ENCODE measurements at places on chromosomes 12 and 14.

- no peak for DNase-seq
Observed at GRCh38 chr12:83197483-83197914, 510.8 kb downstream of the TMTC2 start.

- DNase-seq: no peak
Observed at GRCh38 chr12:39365364-39366001, 77.4 kb downstream of the KIF21A start.

- DNase-seq: no peak
Observed at GRCh38 chr12:126156806-126157574, 1091.8 kb downstream of the AACS start.

GRCh38 chr12:130083734-130084133 is 78.5 kb upstream of the FZD10 start:
- DNase-seq: no peak

- no peak for DNase-seq
Observed at GRCh38 chr14:54532111-54533012, 22.7 kb downstream of the CGRRF1 start.

GRCh38 chr14:75939200-75939599 is 42.6 kb downstream of the TGFB3 start:
- no peak for DNase-seq

DNA sequence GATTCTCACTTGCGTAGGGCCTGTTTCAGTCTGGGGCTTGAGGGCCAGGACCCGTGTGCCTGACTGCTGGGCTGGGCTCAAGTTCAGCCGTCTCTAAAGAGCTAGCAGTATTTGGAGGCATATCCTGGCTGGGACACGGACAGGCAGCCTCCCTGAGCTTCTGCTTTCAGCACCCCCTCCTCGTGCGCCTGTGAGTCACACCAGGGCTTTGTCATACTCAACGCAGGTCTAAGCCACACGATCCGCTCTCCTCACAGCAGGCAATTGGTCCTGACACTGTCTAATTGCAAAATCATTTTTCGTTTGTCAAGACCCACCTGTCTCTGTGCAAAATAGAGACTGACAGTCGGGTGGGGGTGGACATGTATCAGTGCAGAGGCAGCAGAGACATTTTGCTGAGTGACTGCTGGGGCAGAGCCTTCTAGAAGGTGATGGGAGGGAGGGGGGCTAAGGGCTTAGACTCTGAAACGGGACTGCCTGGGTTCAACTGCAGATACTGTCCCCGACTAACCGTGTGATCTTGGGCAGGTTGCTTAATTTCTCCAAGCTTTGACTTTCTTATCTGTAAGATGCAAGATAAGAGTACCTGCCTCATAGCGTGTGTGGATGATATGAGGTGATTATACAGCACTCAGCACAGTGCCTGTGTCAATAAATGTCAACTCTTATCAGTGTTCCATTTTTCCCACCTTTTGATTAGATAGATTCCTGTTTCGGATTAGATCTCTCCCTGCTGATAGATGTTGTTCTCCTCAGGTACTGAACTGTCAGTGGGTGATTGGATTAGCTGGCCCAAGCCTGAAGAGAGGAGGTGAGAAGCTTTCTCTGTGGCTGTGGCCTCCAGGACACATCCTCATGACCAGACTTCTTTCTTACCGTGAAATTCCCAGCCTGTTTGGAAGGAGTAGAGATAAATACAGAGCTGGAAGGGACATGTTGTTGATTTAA is 53.1 kb downstream of the KCNA1 start:
- no peak for DNase-seq

- no peak for DNase-seq
Observed at GRCh38 chr14:72680853-72681640, 212.9 kb downstream of the DPF3 start.

GRCh38 chr14:70709726-70710382 is 68.1 kb downstream of the TTC9 start:
- DNase-seq: no peak

GRCh38 chr12:67671419-67671818 is 22.9 kb downstream of the DYRK2 start:
- DNase-seq: no peak

DNA sequence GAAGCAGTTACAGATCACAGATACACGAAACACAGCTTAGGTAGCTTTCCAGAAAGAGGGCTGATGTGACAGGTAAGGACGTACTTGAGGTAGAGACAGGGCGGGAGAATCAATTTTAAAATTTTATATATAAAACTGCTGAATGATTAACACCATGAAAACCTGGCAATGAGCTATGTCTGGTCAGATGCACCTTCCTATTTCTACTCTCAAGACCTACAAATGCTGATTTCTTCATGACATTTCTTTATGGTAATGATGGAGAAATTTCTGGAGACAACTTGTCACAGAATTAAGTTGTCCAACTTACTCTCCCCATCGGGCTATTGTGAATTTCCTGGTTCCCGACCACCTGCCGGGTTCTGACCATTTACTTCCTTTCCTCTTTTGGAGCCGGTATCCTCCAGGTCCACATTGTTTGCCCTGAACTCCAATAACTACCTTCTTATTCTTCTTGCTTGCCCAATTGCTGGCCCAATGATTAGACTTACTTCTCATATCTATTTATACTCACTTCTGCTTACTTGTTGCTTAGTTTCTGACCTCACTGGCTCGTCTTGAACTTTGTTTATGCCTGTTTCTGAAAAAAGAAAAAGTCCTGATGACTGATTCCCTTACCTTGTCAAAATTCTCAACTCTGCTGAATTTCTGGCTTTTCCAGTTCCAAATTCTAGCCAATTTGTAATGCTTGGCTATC is 12.8 kb upstream of the ATP2B1 start:
- no peak for DNase-seq

DNA sequence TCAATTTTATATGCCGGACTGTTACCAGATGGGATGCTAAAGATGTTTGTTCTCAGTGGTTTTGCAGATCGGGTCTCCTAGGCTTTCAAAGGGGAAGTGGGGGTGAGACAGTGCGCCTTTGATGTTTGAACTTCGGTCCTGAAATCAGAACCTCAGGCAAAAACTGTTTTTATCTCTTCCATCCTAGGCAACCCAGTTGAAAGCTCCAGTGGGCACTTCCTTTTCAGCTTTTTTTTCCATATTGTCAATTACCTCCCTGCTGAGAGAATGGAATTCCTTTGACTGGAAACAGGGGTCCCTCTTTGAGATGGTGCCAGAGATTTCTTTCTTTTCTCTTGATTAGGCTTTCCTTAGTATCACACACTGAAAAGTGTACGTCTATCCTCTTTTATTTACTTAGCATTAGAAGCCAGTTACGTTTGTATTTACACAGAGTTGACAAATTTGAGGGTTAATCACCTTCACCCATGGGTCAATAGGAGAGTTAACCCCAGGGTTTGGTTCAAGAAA is 40.0 kb downstream of the NUAK1 start:
- no peak for DNase-seq

DNA sequence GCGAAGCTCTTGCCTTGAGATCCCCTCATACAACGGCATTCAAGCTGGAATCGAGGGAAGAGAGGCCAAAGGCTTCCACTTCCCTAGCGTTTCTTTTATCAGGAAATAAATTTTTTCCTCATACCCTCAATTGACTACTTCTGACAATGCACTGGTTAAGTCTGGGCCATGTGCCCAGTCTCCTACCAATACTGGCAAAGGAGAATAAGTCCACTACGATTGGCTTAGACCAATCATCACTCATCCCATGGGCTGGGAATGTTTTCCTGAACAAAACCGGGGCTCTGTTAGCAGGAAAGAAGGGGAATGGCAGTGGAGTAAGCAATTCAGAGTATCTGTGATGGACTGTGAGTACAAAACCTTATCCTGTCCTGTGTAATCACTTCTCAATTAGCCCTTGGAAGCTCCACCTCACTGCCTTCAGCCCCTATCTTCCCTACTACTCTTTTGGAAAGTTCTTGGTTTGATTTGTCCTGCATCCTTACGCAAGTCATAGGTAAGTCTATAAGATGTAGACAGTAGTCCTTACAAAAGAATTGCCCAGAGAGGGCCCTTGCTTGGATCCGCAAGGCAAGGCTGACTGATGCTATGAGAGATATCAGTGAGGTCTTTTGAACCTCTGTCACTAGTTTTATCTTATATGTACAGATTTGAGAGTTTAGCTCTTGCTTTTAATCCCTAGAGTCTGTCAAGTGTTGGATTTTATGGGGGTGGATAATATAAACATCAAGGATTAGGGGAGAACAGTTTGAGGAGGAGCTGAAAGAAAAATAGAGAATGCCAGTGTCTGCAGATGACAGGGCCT is 36.3 kb upstream of the CDK17 start:
- no peak for DNase-seq

- no peak for DNase-seq
Observed at GRCh38 chr12:95681210-95681765, 109.3 kb downstream of the NTN4 start.

DNA sequence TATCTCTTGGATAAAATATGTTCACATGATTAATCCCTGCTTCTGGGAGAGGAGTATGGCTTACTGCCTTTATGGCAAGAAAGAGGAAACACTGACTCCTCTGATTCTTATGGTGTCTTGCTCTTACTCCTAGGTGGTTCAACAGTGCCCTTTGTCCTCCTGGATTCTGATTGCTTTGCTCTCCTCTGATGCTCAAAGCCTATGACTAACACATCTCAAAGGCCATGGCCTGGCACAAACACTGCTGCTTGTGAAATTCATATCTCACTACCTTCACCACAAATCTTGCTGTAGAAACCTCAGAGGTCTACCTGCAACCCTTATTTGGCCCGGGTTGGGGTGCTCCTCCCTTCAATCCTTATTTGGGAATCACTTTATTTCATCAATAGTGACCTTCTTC is 217.2 kb downstream of the C12orf50 start:
- no peak for DNase-seq
